B cell (primary cell): ENCODE measurements at places on chromosomes 2 and 18. TPM values are rescaled to one million over a fixed set of nuclear protein-coding genes. Genes with fewer than 3 reads are reported as not detected.

- no peak for DNase-seq
These were observed 197.1 kb downstream of the LOXHD1 start for GRCh38 chr18:46459789-46460455.

DNA sequence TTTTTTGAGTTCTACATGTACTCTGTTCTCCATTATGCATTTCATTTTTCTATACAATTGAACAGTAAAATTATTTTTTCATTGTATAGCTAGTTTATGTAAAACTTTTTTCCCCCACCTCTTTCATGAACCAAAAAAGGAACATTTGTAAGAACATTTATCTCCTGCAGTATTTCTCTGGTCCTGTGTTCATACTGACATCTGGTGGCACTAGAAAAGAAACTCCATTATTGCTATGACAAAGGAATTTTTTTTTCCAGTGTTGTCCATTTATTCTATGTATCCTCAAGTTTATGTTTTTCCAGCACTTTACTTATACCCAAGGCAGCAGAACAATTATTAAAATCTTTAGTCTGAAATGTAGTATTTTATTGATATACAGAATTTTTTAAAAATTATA is 27.4 kb upstream of the CHAC2 start:
- DNase-seq = no peak

- no peak for DNase-seq
These were observed 50.5 kb downstream of the HNRNPLL start for GRCh38 chr2:38552259-38552658.

RBM44 gene
- total RNA-seq = 1.2 and 1.3 TPM in 2 replicates

REG1B gene
- not detected in 2 replicates for total RNA-seq

B3GNT7 gene
- 14.1 and 14.3 TPM in 2 replicates for total RNA-seq

- no peak for DNase-seq
These were observed 85.4 kb upstream of the MYO3B start for GRCh38 chr2:170092436-170093060.

- no peak for DNase-seq
These were observed 94.0 kb downstream of the NDUFA10 start for GRCh38 chr2:239930871-239931771.

DNA sequence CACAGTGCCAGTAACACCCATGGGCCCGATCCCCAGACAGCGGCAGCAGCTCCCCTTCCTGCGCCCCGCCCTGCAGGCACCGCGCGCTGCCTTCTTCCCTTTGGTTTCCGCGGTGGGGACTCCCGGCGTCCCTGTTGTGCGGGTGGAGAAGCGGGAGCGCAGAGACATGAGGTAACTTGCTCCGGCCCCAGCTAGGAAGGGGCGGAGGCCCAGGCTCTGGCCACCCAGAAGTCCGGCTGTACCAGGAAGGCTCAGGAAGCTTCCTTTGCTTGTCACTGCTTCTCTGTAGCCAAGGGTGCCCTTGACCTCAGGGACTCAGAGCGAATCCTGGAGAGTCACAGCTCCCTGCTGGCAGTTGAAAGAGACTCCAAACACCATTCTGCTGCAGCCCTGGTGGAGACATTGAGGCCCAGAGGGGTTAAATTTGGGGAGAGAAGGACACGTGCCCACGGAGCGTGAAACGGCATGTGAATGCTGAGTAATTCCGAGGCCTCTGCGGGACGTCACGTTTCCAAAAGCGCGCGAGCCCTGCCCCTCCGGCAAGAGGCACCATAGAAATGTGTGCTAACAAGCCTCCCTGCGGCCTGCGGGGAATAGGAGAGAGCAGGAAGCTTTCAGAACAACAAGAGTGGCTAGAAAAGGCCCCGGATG is 6.7 kb upstream of the ADCY3 start:
- no peak for DNase-seq

GRCh38 chr18:33577685-33578517 is at the start of gene ASXL3:
ASXL3 (plus strand) TSS chr18:33578219; CDS start chr18:33578632, 413 bp downstream.
- DNase-seq = peak; percentile 11

GRCh38 chr18:34872066-34872465 is 162.0 kb downstream of the DTNA start:
- DNase-seq = no peak

- DNase-seq = no peak
These were observed 197.0 kb downstream of the MYT1L start for GRCh38 chr2:2134037-2134436.
